ENCODE measurements at places on chromosomes 3 and 15.

GRCh38 chr3:43786526-43787305 lies 96.0 kb downstream of the ABHD5 start:
- DNase-seq = no peak

- DNase-seq = no peak
Measured at GRCh38 chr3:46863261-46863782, at the start of gene MYL3. Gene MYL3, minus strand, starts transcription at chr3:46863444. Its CDS starts 54 bp downstream, at chr3:46863390.

GRCh38 chr15:89089316-89090230 lies 1.3 kb downstream of the ABHD2 start:
- DNase-seq = no peak

- no peak for DNase-seq
Measured at GRCh38 chr3:145903472-145904013, 257.4 kb downstream of the PLOD2 start.

GRCh38 chr3:62667714-62668113 lies 207.5 kb downstream of the CADPS start:
- no peak for DNase-seq

DNA sequence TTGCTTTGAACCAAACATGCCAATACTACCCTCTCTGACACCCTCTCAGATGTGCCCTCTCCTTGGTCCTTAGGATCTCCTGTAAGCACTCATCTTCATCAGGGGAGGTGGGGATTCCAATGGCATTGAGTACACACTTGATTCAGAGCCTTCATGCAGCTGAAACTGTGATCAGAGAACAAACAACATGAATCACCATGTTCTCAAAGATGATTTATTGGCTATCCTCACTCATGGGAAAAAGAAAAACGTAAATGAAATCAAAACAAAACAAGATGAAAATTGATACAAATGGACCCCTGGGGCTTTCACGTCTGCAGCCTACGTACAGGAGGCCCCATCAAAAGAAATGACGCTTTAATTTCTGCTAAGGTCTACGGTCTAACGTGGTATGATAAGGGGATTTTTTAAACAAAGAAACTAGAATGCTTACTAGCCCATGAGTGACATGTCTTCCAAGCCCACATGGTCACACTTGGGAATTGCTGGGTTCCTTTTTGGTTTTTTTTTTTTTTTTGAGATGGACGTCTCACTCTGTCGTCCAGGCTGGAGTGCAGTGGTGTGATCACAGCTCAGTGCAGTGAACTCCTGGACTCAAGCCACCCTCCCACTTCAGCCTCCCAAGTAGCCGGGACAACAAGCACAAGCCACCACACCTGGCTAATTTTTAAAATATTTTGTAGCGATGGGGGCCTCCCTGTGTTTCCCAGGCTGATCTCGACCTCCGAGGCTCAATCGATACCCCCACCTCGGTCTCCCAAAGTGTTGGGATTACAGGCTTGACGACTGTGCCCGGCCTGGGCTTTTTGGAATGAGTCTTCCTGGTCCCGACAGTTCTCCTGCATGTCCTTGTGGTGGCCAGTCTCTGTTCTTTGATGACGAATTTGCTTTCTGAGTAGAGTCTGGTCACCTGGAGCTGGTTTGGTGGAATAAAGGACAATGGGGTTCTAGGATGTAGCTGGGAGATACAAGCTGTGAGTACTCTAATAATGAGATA lies 202.6 kb downstream of the XXYLT1 start:
- DNase-seq = no peak

GRCh38 chr3:39338201-39338600 lies 8.7 kb downstream of the CCR8 start:
- DNase-seq = no peak

DNA sequence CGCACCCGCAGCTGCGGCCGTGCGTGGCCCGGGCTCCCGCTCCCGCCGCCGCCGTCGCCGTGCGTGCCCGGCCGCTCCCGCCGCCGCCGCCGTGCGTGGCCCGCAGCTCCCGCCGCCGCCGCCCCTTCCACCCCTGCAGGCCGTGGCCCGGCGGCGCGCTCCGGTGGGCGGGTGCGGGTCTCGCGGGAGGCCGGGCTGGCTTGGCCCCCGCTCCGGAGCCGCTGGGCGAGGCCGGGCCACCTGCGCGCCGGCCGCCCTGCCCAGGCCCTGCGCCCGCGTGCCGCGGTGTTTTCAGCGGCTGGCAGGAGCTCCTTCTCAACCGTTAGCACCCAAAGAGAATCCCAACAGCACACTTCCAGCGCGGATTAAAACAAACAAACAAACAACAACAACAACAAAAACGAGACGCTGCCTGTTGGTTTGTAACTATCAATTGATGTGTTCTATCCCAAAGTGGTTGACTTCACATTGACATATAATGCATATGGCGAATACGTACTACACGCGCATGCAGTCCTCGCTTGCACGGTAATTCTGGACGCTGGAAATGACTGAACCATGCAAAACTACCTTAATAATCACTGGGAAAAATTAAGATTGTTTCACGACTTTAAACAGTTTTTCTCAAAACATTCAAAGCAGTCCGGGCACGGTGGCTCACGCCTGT lies 113.7 kb upstream of the GOLGA8J start:
- DNase-seq = no peak

GRCh38 chr15:20358779-20359414 lies 182.7 kb downstream of the GOLGA6L6 start:
- DNase-seq = no peak

DNA sequence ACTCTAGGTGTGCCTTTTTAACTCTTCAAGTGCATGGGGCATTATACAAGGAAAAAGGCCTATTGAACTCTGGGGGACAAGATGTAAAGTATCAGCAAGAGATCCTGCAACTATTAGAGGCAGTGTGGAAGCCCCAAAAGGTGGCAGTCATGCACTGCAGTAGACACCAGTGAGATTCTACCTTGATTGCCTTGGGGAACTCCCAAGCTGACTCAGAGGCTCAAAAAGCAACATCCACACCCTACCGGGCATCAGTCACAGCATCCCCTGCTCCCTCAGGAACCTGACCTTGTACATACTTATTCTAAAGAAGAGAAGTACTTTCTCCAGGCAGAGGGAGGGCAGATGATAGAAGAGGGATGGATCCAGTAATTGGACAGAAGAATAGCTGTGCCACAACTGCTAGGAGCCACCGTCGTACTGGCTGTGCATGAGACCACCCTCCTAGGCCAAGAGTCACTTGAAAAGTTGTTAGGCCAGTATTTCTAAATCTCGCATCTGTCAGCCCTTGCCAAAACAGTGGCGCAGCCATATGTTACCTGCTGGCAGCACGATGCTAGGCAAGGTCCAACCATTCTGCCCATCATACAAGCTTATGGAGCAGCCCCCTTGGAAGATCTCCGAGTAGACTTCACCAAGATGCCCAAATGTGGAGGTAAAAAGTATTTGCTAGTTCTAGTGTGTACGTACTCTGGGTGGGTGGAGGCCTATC lies 523.1 kb upstream of the FRG2C start:
- DNase-seq = no peak

DNA sequence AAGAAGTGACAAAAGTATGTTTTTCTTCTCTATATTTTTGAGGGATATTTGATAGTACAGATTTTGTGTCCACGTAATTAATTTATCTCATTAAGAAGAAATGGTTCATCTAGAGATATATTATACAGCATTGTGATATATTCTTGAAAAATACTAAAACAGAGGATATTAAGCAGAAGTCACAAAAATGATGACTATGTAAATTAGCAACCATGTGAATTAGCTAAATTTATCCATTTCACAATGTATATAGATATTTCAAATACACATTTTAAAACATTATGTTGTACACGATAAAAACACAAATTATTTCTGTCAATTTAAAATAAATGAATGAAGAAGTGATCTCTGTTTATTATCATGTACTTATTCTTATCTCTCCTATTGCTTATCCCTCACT lies 989.5 kb downstream of the TUSC7 start:
- no peak for DNase-seq

GRCh38 chr15:96338766-96339618 lies 8.5 kb downstream of the NR2F2 start:
- DNase-seq = no peak

- peak; percentile 33 for DNase-seq
Measured at GRCh38 chr3:112582244-112582874, 20.5 kb downstream of the SLC35A5 start.

DNA sequence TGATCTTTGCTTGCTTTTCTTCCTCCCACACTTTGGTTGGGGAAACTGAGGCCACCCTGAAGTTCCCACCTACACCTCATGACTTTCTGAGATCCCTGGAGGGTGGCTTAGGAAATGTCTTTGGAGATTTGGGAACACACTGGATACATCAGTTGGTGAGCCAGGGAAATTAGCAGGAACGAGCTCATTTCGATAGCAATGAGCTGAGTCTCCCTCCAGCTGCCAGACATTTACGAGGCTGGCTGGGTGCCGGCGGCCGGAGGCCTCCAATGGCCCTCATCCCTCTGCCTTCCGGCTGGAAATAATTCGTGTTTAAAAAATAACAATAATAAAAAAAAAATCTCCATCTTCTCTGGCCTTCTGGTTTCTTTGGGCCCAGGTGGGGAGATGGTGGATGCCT lies 38.8 kb downstream of the SMAD6 start:
- no peak for DNase-seq

- DNase-seq = peak; percentile 35
Measured at GRCh38 chr15:42194513-42194912, 13.6 kb downstream of the VPS39 start.

DNA sequence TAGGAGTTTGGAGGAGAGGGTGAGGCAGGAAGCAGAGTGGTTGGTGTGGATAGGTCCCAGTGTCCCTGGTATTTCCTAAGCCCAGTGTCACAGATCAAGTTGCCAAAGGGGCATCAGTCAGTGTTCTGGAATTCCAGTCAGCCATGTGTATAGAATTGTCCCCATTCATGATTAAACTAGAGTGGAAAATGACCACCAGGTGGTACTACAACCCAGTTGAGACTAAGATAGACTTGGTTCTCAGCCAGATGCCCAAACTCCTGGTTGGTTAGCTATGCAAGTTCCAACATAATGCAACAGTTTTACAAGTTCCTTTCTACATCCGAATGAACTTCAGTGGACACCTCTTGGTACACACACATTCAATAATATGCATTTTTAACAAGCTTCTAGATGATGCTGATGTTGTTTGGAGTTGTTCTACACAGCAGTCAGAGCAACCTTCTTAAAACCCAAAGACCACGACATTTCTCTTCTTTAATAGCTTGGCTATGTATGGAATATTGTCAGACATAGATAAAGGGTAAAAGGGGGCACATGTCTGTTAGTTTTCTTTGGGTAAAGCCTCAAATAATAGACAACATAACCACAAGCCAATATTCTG lies 8.4 kb upstream of the ATR start:
- no peak for DNase-seq

DNA sequence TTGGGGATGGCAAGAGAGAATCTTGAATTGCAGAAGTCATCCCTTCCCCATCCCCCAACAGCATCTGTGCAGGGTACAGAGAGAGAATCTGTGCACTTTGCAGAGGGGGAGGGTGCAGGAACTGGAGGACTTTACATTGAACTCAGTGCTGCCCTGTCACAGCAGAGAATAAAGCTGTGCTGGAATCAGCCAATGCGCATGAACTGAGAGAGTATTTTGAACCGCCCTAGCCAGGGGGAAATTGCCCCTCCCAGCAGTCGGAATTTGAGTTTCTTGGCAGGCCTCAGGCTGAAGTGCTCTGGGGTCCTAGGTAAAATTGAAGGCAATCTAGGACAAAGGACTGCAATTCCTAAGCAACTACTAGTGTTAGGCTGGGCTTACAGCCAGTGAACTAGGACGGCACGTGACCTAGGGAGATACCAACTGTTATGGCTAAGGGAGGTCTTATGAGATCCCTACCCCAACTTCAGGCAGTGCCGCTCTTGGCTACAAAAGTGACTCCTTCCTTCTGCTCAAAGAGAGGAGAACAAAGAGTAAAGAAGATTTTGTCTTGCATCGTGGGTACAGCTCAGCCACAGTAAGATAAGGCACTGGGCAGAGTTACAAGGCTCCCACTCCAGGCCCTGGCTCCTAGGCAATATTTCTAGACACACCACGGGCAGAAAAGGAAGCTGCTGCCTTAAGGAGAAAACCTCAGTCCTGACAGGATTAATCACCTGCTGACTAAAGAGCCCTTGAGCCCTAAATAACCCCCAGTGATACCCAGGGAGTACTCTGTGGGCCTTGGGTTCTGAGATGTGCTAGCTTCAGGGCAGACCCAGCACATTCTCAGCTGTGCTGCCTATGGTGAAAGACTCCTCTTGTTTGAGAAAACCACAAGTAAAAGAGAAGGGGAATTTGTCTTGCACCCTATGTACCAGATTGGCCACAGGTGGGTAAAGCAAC lies 300.5 kb upstream of the ALCAM start:
- no peak for DNase-seq

- DNase-seq = no peak
Measured at GRCh38 chr3:152395764-152396163, 127.0 kb downstream of the MBNL1 start.

- DNase-seq = peak; percentile 41
Measured at GRCh38 chr3:12286927-12287726, 1.7 kb upstream of the PPARG start.

- DNase-seq = no peak
Measured at GRCh38 chr15:69974321-69974720, 123.4 kb downstream of the TLE3 start.

DNA sequence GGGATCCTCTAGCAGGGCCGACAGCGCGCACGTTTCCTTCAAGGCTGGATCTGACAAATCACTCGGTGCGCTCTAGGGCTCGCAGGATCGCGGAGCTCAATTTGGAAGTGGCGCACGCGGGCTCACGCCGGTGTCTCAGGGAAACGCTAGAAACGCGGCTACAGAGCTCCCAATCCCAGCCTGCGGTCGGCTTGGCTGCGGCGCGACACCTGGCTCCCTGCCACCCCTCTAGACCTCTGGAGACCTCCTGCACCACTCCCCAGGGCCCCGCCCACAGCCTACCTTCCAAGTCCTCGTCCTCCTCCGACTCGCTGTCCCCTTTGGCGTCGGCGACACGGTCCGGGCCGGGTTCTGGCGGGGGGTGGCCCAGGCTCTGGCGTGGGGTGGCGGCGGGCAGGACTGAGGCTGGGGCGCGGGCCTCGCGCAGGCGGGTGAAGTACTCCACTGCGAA lies 596 bp downstream of the PRKAR2A start:
- peak; percentile 71 for DNase-seq

DNA sequence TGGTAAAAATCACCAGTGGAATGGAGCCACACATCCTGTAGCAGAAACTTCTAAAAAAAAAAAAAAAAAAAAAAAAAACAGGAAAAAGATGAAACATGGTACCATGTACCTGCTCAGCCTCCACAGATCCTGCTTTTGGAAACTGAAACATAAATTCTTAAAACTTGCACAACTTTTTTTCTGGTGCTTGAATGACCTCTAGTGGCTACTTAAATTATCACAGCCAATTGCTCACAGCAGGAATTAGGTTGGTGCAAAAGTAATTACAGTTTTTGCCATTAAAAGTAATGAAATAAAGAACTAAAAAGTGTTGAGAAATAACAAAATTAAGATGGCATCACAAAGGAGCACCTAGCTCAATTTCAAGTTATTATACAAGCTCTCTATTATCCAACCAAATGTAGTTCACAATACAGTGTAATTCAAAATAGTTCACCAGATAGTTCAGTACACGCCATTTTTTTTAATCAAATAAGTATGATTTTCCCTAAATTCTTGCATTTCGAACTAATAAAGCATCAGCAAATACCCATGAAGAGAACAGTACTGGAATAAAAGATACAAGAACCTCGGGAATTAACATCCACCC lies 80.6 kb downstream of the ULK4 start:
- DNase-seq = no peak

- DNase-seq = no peak
Measured at GRCh38 chr3:170367797-170368196, 10.3 kb downstream of the SKIL start.

GRCh38 chr3:122858373-122858772 lies 63.5 kb downstream of the SLC49A4 start:
- no peak for DNase-seq
